ENCODE measurements at places on chromosomes 1 and 21.
A peak's percentile ranks its signal among the peaks of the same experiment; 100 is the strongest.

GRCh38 chr1:13730751-13731482 is 30.9 kb downstream of the PRDM2 start:
- peak; percentile 78 for DNase-seq

- DNase-seq: no peak
Observed at GRCh38 chr1:156525856-156526489, 25.4 kb upstream of the MEF2D start.

GRCh38 chr1:10932088-10932487 is 80.4 kb upstream of the TARDBP start:
- no peak for DNase-seq

GRCh38 chr1:212484701-212485570 is 52.2 kb downstream of the NENF start:
- DNase-seq: no peak

GRCh38 chr1:177432897-177433296 is 262.1 kb downstream of the BRINP2 start:
- DNase-seq: no peak

DNA sequence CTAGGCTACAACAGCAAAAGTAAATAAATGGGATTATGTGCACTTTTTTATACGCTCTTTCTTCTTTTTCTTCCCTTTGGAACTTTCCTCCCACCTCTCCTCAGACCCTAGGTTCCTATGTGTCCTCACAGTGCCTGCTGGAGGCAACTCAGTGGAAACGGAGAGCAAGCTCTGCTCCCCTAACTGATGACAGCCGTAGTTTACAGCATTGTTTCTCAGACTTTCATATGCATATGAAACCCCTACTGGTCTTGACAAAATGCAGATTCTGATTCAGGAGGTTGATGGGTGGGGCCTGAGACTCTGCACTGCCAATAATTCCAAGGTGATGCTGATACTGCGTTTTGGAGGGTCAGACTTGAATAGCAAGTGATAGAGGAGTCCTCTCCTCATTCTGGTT is 34.3 kb upstream of the HMCN1 start:
- DNase-seq: no peak

GRCh38 chr1:32701951-32702598 is 495 bp downstream of the SYNC start:
- no peak for DNase-seq

- DNase-seq: no peak
Observed at GRCh38 chr21:37272897-37273296, 5.8 kb upstream of the VPS26C start.

DNA sequence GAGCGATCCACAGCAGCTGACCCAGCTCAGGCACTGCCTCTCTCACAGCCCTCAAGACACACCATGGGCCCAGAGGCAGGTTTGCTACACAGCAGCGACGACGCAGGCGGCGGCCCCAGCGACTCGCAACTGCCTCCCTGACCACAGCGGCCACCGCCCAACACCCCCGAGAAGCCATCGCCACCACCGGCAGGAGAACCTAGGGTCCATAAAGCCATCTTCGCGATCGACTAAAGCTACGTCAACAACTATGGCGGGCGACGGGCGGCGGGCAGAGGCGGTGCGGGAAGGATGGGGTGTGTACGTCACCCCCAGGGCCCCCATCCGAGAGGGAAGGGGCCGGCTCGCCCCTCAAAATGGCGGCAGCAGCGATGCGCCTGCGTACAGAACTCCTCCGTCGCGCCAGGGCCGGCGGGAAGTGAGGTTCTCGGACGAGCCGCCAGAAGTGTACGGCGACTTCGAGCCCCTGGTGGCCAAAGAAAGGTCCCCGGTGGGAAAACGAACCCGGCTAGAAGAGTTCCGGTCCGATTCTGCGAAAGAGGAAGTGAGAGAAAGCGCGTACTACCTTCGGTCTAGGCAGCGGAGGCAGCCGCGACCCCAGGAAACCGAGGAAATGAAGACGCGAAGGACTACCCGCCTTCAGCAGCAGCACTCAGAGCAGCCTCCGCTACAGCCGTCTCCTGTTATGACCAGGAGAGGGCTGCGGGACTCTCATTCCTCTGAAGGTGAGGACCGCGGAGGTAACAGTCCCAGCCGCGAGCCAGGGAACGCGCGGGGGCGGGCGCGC is at the start of gene TOR1AIP1:
TOR1AIP1 (plus strand) TSS at position 33 of the 787 bp plus-strand sequence; CDS start at position 251, 218 bp downstream.
- peak; percentile 96 for DNase-seq

DNA sequence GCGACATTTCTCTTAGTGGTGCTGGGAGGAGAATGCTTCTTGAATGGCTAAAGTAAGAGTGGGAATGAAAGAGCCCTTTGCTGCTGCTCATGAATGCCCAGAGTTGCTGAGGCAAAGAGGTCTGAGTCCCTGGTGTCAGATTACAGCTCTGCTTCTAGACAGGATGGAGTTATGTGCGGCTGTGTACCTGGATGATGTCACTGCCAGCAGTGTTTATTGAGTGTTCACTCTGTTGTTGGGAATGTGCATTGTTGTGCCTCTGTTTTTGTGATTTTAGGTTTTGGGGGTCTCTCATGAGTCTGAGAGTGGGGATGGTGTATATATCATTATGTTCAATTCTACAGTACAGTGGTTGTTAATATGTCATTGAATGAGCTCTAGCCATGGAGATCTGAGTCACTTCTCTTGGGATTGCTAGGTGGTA is 2.7 kb downstream of the CDC14A start:
- DNase-seq: peak; percentile 6

DNA sequence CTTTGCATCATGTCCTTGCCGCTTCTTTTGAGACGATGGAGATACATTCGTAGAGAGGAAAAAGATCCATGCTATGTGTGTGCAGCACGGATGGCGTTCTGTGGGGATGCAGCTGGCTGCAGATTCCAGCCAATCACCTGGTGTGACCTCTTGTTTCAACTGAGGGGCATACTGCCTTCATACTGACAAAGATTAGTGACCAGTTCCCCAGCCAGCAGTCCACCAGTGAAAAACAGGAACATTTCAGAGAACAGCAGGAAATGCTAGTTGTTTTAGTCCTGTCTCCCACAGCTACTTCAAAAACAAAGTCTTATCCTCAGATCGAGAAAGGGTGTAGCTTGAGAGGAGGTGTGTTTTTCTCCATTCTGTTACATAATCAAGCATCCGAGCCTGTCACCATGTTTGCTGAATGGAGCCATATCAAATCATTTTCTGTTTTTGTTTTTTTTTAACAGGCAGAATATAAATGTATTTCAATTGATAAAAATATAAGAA is 255.7 kb upstream of the FMN2 start:
- no peak for DNase-seq

DNA sequence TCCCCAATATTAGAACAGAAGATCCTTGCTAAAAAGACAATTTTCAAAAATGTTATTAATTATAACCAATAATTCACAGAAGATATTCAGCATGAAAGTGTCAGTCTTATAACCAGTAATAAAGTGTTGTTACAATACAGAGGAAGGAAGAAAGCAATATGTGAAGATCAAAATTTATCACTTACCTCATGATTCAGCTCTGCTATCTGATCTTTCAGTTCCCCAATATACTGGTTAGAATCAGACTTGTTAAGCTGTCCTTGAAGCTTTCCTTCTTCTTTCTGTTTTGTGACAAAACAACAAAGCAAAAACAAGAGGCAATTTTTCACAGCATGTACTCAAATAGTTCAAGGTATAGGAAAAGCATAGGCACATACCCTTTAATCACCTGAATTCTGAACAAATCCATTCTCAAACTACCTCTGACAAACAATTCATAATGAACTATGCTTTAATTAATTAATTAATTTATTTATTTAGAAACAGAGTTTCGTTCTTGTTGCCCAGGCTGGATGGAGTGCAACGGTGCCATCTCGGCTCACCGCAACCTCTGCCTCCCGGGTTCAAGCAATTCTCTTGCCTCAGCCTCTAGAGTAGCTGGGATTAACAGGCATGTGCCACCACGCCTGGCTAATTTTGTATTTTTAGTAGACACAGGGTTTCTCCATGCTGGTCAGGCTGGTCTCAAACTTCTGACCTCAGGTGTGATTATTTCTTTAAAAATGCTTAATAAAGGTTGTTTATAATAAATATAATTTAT is 76.9 kb upstream of the GFI1 start:
- no peak for DNase-seq

DNA sequence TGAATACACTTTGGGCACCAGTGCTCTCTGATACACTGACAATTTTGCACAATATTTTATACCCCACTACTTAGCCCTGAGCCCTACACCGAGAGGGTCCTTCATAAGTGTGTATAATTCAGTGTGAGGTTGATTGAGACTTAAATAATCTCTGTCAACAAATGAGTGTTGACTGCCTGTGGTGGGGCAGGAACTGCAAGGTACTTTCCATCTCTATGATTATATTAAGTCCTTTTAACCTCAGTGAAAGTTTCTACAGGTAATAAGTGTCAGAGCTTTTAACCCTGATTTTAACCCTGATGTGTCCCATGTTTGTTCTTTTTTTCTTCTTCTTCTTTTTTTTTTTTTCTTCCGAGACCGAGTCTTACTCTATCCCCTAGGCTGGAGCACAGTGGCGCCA is 5.8 kb downstream of the CASQ1 start:
- no peak for DNase-seq

DNA sequence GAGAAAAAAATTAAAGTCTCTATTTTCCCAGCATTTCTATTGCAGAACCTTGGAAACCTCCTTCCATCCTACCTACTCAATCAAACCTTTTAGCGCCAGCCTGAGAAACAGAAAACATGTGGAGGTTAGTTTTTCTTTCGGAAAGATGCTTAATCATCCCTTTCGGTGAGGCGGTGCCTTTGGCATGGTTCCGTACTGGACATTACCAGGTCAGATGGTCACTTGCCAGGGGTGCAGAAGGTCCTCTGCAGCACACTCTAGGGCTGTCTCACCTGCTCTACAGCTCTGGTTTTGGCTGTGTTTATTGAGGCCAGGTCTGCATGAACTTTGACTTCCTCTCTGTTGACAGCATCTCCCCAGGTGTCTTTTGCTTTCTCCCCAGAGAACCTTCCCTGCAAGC is 121.5 kb downstream of the PLD5 start:
- DNase-seq: no peak

DNA sequence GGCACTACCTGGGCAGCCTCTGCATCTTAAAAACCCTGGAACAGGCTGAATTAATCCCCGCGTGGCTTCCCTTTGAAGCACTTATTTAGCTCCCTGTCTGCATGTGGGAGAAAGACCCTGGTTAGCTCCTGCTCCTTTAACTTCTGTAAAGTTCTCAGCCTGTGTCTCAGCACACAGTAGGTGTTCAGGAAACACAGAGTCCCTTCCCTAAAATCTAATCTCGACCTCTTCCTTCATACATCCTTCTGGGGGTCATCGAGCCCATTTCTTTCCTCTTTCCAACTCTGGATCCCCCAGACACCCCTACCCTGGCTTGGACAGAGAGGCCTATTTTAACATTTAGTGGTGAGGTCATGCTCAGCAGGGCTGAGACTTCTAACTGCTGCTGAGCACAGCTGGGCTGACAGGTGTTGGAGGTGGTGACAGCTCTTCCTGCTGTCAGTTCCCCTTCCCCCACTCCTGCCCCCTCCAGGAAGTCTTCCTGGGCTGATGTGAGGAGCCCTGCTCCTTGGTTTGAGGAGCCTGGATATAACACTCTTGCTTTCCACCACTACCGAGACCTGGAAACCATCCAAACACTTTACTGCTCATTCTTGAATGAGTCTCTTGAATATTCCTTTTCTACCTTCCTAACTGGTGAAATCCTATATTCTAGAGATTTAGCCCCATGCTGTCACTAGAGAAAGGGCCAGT is 5.3 kb downstream of the E2F2 start:
- DNase-seq: no peak

DNA sequence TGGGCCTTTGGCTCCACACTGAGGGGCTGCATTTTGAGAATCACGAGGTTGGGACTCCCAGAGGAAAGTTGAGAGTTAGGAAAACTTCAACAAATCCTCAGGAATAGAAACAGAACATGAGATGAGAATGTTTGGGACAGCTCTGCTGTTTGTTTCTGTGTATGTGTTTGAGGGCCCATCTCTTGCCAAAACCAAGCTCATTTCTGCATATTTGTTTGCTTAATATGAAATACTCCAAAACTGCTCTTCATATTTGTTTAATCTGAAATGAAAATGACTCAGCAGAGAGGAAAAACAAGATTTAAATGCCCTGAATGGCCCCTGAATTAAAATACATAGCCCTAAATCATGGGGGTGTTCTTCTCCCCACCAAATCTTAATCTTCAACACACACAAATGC is 78.1 kb downstream of the DDR2 start:
- no peak for DNase-seq

- DNase-seq: no peak
Observed at GRCh38 chr1:184755226-184756065, 788 bp upstream of the EDEM3 start.

GRCh38 chr1:12552951-12553921 is 64.8 kb downstream of the DHRS3 start:
- DNase-seq: no peak

DNA sequence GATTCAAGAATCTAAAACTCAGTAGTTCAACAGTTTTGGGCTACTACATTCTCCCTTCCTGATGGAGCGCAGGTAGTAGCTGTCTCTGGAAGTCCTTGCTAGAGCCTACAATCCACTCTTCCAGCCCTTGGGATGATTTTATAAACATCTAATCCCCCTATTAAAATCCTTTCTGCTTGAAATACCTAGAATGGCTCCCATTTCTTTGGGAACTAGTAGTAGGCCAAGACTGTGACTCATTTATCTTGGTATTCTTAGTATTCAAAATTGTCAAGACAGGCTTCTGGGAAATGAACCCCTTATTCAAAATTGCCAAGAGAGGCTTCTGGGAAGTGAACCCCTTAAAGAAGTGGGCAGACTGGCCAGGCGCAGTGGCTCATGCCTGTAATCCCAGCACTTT is 142.5 kb upstream of the FGGY start:
- DNase-seq: no peak

Data from activated CD4-positive, alpha-beta T cell treated with anti-CD3 and anti-CD28 coated beads, Interleukin-2, amount 50 U/mL, for 1 hour (primary cell).